ENCODE measurements at places on chromosomes 16 and 17. TPM values are rescaled to one million over a fixed set of nuclear protein-coding genes. Genes with fewer than 3 reads are reported as not detected.

- DNase-seq, result no peak
Measured at GRCh38 chr16:55488306-55488705, 9.3 kb downstream of the MMP2 start.

Gene NHERF1
- total RNA-seq, result 86.9 TPM

Gene PITPNC1
- 13.0 TPM for total RNA-seq

GRCh38 chr16:5870886-5871691 is 773.5 kb upstream of the EEF2KMT start:
- no peak for DNase-seq

- no peak for DNase-seq
Measured at GRCh38 chr16:86517652-86518258, 7.4 kb downstream of the FOXF1 start.

DNA sequence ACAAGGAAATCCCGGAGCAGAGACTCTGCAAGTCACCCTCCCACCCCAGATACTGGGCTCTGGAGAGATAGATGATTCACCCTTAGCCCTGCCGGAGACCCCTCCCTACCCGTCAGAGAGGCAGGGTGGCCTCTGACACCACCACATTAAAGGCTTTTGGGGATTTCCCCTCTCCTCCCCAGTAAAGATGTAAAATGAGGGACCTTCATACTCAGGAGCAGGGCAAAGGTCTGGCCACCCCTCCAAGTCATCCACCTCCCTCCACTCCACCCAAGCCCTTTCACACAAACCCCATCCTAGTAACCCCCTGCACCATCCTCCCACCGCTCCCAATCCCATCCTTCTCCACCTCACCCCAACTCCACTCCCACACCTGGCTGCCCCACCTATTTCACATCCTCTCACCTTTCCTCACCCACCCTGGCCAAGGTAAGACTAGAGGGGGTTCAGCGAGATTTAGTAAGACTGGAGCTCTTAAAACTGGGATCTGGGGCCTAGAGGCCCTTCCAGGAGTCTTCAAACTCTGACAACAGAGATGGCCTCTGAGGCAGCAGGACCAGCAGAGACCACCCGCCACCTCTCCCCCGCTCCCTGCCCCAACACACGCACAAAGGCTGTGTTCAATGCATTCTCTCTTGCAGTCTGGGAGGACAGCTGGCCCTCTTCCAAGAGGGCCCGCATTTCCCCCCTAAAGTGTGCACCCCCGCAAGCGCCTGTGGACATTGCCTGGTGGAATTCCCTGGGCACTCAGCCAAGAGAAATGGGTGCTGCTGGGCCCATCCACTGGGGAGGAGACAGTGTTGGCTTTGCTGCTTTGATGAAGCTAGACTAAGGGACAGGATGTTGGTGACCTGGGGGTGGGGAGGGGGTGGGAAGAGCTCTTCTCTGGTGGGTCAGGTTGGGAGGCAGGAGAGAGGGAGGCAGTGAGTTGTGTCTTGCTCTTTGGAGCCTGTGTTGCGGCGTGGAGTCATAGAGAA is 1.1 kb downstream of the ABAT start:
- no peak for DNase-seq

DNA sequence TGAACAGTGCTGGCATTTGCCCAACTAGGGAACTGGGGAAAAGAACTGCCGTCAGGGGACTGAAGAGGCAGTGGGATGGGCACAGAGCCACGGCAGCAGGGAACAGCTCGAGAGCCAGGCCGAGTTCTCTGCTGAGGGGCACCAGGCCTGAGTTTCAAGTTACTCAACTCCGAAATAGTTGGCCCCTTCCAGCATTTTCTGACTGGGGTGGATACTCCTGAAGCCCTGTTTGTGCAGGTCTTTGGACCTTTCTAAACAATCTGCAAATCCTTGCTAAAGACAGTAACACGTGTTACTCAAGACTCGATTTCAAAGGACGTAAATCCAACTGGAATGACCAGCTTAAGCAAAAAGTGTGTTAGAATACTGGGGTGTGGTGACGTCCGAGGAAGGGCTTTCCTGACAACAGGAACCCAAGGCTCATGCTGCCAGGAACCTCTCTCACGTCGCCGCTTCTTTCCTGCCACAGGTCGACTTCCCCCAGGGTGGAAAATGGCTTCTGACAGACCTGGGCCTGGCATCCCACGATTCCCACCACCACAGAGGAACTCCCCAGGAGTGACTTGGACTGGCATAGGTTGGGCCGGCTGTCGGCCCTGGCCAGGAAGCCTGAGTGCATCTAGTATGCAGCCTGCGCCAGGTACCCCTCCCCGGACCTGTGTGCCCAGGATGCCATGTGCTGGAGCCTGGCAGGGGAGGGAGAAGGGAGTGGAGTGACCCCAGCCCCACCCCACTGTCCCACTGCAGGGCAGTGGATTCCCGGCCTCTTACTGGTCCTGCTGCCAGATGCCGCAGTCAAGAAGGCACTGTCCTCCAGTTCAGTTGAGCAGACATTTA is 71.9 kb downstream of the N4BP1 start:
- DNase-seq, result no peak

DNA sequence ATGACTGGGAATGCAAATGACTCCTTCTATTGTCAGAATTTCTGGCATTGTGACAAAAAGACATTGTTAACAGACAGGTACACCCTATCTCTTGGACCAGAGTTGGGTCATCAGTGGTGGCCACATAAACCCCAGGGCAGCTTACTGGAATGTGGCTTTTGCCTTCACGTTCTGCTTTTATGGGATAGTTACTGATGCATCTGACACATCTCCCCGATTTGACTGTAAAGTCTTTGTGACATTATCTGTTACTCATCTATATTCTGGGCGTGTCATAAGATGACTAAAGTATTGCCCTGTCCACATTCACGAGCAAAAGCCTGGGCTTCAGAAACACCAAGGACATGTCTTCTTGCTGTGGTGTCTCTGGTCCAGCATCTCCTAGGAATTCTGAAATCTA is 18.7 kb upstream of the AQP8 start:
- no peak for DNase-seq

Gene UNC45B
- not detected for total RNA-seq

Gene USP43
- 6.6 TPM for total RNA-seq

DNA sequence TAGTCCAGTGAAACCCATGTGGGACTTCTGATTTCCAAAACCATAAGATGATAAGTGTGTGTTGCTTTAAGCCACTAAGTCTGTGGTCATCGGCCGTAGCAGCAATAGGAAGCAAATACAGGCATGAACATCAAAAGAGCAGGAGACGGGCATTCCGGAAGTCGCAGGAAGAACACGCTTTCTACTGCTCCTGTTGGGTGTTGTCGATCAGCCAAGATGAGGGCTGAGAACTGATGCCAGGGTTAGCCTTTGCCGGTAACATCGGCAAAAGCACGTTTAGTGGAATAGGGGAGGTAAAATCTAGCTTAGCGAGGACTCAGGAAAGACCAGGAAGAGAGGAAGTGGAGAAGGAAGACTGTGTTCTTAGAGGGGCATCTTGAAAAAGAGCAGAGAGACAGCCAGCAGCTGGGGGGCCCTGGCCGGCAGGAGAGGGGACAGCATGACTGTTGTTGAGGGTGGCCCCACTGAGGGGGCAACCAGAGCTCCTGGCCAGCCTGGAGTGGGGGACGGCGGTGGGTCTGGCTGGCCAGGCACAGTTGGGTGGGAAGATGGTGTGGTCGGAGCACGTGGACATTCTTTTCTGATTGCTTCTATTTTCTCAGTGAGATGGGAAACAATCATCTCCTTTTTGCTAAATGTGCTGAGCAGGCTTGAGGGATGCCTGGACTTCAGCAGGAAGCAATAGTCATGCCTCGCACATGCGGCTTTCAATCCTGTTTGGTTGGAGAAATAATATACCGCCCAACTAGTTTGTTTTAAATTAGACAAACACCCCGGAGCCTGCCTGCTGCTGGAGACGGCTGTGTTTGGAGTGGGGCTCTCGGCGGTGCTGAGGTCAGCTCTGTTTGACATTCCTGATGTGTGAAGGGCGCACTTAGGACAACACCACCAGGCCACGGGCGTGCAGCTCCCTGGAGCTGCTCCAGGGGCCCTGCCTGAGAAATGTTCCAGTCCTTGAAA is 109.9 kb downstream of the METRNL start:
- DNase-seq, result peak; percentile 68

DNA sequence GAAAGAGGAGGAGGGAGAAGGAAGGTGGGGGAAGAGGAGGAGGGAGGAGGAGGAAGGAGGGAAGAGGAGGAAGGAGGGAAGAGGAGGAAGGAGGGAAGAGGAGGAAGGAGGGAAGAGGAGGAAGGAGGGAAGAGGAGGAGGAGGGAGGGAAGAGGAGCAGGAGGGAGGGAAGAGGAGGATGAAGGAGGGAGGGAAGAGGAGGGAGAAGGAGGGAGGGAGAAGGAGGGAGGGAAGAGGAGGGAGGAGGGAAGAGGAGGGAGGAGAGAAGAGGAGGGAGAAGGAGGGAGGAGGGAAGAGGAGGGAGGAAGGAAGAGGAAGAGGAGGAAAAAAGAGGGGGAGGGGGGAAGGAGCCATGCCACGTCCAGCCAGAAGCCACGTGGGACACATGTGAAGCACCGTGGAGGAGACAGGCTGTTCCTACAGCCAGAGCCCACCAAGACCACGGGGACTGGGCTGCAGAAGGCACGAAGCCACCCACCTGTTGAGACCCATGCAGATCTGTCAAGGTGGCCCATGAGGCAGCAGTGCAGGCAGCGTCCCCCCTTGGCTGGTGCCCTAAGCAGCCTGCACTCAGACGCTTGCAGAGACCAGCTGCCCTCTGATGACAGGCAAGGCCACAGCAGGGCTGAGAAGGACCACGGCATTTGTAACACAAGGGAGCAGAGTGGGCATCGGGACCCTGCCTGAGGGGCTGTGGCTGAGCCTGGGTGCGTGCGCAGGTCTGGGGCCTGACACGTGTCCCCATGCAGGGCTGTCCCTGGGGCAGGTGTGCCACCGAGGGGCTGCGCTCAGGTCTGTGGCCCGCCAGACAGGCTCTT is 10.3 kb downstream of the NDUFAF8 start:
- DNase-seq, result no peak

GRCh38 chr17:58303971-58304749 is 23.4 kb upstream of the MPO start:
- DNase-seq, result peak; percentile 69

Gene P2RX1
- not detected for total RNA-seq

Gene TNS4
- 1.8 TPM for total RNA-seq

Gene KRTAP2-3
- total RNA-seq, result 0.98 TPM

Gene C17orf107
- total RNA-seq, result 4.4 TPM

Gene TPSAB1
- total RNA-seq, result not detected

GRCh38 chr16:16021988-16022682 is 72.7 kb downstream of the ABCC1 start:
- peak; percentile 69 for DNase-seq

Gene TBC1D26
- total RNA-seq, result 0.45 TPM

Gene CIBAR2
- total RNA-seq, result 4.9 TPM

DNA sequence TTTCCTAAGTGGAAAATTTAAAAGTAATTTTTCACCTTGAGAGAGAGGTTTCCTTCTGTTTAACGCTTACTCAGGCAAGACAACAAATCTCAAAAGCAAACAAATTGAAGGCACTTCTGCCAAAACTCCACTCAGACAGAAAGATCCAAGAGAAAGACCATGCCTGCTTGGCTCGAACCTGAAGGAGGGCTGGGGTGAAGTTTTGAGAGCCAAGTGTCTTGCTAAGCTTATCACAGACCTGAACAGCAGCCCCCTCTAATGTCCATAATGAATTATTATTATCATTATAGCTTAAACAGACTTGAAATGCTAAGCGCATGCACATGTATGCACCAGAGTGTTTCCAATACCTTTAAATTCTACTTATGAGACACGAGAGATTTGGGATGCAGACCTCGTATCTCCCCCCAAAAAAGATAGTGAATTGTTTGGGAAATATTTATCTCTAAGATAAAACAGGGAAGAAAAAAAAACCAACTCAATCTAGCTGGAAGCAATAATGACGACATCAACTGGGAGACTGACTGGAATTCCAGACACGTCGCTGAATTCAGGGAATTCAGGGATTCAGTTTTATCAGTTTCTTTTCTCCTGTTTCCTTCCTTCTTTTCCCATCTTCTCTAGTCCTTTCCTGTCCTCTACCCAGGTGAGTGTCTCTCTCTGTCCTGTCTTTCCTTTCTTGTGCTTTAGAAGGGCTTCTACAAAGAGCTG is 473.2 kb downstream of the RBFOX1 start:
- DNase-seq, result no peak

- DNase-seq, result no peak
Measured at GRCh38 chr17:39200957-39201510, 951 bp downstream of the RPL19 start.

DNA sequence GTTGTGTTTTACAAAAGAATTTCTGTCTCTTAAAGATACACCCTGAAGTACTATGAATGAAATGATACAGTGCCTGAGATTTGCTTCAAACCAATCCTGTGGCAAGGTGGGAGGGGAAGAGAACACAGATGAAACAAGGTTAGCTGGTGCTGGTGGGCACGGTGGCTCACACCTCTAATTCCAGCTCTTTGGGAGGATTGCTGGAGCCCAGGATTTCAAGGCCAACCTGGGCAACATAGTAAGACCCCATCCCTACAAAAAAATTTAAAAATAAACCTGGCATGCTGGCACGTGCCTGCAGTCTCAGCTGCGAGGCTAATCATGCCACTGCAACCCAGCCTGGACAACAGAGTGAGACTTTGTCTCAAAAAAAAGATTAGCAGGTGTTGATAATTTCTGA is 67.3 kb upstream of the FA2H start:
- DNase-seq, result no peak

Gene FADS6
- total RNA-seq, result 0.82 TPM

Gene ALOX12B
- total RNA-seq, result not detected

GRCh38 chr17:1413281-1413791 is 13.3 kb upstream of the YWHAE start:
- no peak for DNase-seq

DNA sequence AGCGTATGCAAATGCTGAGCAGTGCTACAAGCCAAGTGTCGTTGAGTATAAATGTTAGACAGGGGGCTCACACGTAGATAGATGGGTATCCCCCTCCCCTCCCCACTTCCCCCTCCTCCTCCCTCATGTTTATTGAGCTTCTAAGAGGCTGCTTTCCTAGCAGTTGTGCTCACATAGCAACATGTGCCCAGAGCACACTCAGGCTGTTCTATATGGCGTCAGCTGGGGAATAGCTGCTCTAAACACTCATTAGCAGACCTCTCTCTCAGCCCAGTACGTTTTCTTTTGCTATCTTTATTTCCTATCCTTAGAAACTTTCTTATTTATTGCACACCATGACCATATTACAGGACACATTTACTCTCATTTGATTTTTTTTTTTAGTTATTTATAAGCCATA is 1.8 kb downstream of the KCNJ2 start:
- DNase-seq, result no peak

Gene BCAR1
- total RNA-seq, result 67.2 TPM

All from type B pancreatic cell (in vitro differentiated cells).